Activated T-cell treated with anti-CD3 and anti-CD28 coated beads, Interleukin-2, amount 50 U/mL, for 1 hour (primary cell): ENCODE measurements at places on chromosomes 3 and 15.

- DNase-seq = no peak
Observed at GRCh38 chr3:121411523-121411922, 134.3 kb downstream of the POLQ start.

DNA sequence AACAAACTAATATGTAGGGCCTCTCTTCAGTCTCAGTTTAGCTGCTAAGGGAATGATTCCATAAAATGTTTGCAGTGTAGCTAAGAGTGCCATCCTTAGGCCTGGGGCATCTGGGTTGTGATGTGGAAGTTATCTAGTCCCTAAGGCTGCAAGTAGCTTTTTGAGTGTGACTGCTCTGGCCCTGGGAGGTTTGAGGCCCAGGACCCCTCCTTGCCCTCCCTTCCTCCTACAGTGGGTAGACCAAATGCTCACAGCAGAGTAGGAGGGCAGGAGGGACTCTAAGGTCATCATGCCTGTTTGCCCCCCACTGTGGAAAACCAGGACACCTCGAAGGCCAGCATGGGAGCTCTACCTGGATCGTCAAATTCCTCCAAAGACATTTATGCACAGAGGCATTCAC, 115.0 kb downstream of the EPHB1 start:
- DNase-seq = no peak

DNA sequence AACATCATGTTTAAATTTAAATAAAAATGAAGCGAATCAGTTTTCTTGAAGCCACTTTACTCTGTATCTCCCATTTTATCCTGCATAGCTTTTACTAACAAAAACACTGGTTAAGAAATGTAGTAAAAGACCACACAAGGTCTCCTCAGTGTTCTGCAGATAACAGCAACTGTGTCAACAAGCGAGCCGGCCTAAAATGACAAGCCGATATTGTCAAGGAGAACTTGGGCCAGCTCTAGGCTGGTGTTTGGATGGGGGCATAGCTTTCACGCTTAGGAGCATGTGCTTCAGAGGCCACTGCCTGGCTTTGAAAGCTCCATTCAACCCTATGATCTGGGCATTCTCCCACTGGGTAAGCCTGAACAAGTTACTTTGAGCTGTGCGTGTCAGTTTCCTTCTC, 38.1 kb downstream of the MFSD1 start:
- DNase-seq = no peak

DNA sequence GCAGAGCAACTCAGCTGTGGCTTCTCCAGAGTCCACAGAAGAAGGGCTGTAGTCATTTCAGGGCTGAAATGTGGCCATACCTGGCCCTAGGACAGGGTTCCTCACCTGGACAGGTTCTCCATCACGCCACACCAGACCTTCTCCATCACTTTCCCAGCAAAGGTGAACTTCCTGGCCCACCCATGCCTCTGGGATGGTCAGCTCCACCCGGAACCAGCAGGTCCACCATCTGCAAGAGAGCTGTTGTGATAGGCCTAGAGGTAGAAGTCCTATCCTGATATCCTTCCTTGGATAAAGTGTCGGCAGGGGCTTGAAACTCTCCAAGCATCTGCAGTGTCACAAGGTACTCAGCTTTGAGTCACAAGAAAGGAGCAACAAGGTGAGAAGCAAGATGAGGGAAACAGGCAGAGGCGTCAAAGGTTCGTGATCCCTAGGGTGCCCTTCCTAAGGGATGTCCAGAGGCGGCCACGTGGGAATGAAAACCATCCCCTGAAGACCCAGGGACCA, 948 bp downstream of the MAN2C1 start:
- no peak for DNase-seq

- no peak for DNase-seq
Observed at GRCh38 chr3:129699199-129699598, 92.7 kb upstream of the PLXND1 start.

DNA sequence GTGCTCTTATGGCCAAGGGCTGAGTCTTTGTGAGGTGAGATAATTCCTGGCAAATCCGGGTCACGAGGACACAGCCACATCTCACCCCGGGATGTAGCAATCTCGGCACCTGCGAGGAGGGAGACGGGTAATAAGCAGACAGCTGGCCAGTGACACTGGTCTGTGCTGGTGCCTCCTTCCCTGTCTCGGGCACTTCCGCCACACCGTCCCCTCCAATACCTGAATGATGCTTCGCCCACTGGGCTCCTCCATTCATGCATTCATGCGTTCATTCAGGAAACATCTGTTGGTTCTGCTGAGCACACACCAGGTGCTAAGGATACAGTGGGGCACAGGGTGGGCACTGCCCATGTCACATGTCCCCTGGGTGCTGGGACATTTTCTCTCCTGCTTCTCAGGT, 60.1 kb downstream of the ATP10A start:
- no peak for DNase-seq

- DNase-seq = no peak
Observed at GRCh38 chr15:78621810-78622402, 1.1 kb upstream of the CHRNA3 start.
